NCI-H1930 (cell line): ENCODE measurements at places on chromosomes 7 and 10.

GRCh38 chr7:28830846-28831245 is 127.3 kb downstream of the TRIL start:
- DNase-seq = no peak

GRCh38 chr10:1474376-1475097 is 262.8 kb downstream of the ADARB2 start:
- no peak for DNase-seq

GRCh38 chr10:112953174-112954159 is 3.4 kb downstream of the TCF7L2 start:
- no peak for DNase-seq

GRCh38 chr7:140168816-140169215 is 8.0 kb downstream of the KDM7A start:
- DNase-seq = no peak

- no peak for DNase-seq
These were observed 158.0 kb upstream of the PTN start for GRCh38 chr7:137501562-137501961.

DNA sequence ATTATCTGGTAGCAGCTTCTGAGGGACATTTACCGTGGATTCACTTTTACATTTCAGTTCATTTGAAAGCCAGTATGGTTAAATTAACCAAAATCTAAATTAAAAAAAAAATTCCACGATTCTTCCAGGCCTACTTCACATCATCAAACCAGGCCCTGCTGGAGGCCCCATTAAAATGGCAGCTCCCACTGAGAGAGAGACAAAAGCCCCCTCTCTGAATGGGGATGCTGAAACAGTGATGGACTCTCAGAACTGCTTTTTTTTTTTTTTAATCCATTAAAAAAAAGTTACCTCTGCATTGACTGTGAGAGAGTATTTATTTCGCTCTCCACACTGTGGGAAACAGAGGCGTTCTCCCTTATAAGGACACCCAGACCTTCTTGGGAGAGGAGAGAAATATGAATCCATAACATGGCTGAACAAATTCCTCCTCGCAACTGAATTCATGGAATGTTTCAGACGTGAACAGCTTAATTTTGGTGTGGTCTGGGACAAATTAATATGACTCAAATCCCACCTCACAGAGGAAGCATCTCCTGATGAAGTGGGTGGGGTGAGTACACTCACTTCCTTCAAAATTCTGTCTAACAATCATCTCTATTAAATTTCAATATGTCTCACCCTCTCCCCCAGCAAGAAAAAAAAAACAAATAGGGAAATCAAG is 73.5 kb downstream of the SAMD9 start:
- DNase-seq = no peak

DNA sequence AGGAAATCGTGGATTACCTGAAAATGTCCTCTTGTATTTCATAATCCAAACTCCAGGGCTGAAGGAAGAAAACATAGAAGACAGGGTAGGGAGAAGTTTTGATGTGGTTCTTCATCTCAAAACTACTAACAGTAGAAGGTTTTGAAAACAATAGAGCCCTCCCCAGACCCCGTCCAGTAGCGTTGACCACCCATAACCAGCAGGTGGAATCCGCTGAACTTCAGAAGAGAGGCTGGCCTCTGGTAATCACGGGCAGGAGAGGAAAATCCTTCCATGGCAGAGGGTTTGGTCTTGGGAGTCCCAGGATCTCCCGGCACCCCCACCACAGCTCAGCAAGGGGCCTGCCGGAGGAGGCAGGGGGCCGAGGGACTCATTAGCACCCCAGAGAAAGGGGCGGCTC is 333.4 kb upstream of the RNF32 start:
- DNase-seq = no peak

DNA sequence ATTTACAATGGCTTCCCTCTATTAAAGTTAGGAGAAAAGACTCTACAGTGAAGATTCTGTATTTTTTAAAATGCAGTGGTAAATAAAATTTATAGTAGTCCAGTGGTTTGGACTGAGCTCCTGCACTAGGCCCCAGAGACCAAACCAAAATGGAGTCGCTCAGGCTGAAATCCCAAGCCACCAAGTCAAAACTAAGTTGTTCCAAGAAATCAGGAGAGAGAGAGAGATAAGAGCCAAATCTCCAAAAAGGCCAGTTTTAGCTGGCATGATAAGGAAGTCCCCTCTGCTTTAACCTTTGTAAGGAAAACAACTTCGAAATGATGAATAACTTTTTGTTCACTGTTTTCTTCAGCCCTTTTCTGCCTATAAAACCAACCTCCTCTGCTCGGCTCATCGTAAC is 265.9 kb upstream of the KLF14 start:
- DNase-seq = no peak

GRCh38 chr7:94445696-94446194 is 51.0 kb downstream of the COL1A2 start:
- no peak for DNase-seq

GRCh38 chr7:60017-60675 is 132.2 kb upstream of the FAM20C start:
- no peak for DNase-seq

DNA sequence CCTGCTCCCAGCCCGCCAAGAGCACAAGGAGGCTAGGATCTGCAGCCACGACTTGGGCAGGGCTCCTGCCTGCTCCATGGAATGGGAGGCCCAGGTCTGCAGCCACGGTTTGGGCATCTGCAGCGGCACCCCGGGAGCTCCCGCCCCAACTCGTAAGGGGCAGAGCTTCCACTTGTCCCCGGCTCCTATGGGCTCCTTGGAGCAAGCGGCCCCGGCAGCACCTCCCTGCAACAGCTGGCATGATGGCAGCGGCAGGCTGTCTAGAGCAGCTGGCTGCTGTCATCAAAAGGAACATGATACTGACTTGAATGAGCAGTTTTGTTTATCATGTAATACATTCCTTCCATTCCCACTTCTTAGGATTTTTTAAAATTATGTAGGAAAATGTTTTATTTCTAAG is 684.0 kb upstream of the FOXK1 start:
- DNase-seq = no peak

GRCh38 chr10:43120929-43121314 is 17.3 kb upstream of the CSGALNACT2 start:
- DNase-seq = no peak
